ENCODE measurements at places on chromosomes 6 and 20.

GRCh38 chr6:31729979-31730630 is 1.0 kb upstream of the DDAH2 start:
- DNase-seq = no peak

- DNase-seq = no peak
Observed at GRCh38 chr6:37168811-37169495, 999 bp upstream of the PIM1 start.

DNA sequence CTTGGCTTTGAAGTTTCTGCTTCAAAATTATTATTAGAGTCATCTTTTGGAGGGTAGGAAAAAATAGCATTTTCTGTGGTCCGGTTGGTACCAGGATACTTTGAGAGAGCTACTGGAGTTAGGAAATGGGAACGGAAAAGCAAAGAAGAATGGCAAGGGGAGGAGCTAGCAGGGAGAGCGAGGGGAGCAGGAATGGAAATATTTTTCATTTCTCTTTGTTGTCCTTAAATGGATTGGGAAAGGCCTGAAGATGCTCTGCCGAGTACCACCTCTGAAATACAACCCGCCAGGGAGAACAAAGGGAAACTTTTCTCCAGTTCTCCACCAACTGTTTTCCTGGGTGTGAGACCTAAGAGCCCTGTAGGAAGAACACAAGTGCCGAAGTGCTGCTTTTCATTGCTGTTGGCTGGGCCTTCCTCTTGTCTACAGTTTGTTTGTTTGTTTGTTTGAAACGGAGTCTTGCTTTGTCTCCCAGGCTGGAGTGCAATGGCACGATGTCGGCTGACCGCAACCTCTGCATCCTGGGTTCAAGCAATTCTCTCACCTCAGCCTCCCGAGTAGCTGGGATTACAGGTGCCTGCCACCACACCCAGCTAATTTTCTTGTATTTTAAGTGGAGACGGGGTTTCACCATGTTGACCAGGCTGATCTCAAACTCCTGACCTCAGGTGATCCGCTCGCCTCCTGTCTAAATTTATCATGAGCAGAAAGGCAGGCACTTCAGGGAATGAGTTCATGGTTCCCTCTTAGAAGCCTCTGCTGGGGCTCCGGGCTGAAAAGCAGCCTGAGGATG is 3.5 kb upstream of the TRAF3IP2 start:
- DNase-seq = no peak

GRCh38 chr20:16158976-16159286 is 414.3 kb downstream of the KIF16B start:
- no peak for DNase-seq

GRCh38 chr6:46781478-46782378 is 11.5 kb upstream of the MEP1A start:
- DNase-seq = peak; percentile 2

- DNase-seq = peak; percentile 44
Observed at GRCh38 chr6:41560431-41561192, 14.4 kb downstream of the FOXP4 start.

All from stimulated activated CD4-positive, alpha-beta T cell treated with anti-CD3 and anti-CD28 coated beads, Interleukin-1b, Interleukin-23, amount 100 ng/mL, for 24 hours (primary cell).